ENCODE measurements at places on chromosomes 6 and 20.

- DNase-seq: no peak
These were observed 137.3 kb downstream of the HTR1B start for GRCh38 chr6:77326029-77326428.

- no peak for DNase-seq
These were observed 69.7 kb upstream of the NHSL1 start for GRCh38 chr6:138568997-138569396.

DNA sequence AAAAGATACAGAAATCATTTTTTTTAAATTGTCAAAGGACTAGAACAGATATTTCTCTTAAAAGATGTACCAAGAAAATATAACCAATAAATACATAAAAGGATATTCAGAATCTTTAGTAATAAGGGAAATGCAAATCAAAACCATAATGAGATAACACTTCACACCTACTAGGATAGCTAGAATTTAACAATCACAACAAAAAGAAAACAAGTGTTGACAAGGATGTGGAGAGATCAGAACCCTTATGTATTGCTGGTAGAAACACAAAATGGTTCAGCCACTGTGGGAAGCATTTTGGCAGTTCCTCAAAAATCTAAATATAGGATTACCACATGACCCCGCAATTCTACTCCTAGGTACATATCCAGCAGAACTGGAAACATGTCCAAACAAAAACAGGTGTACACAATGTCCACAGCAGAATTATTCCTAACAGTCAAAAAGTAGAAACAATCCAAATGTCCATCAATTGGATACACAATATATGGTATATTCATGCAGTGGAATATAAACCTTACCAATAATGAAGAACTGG lies 211.0 kb downstream of the LRFN2 start:
- no peak for DNase-seq

GRCh38 chr6:116292553-116292952 lies 12.8 kb upstream of the TSPYL1 start:
- DNase-seq: no peak

DNA sequence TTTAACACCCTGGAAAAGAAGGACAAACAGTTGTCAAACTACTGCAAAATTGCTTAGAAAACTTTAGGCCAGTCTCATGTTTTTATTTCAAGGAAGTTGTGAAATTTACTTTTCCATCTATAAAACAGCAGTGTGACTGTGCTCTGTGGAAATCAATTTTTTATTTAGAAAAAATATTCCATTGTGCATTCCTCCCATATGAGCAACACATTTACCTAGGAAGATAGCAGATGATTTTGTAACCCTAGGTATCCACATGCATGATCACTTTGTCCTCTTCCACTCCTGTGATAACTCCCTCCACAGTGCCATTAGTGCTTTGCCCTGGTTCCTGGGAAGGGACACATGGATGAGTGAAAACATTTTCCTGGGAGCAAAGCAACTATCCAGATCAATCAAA lies 70.0 kb upstream of the SHLD1 start:
- no peak for DNase-seq

DNA sequence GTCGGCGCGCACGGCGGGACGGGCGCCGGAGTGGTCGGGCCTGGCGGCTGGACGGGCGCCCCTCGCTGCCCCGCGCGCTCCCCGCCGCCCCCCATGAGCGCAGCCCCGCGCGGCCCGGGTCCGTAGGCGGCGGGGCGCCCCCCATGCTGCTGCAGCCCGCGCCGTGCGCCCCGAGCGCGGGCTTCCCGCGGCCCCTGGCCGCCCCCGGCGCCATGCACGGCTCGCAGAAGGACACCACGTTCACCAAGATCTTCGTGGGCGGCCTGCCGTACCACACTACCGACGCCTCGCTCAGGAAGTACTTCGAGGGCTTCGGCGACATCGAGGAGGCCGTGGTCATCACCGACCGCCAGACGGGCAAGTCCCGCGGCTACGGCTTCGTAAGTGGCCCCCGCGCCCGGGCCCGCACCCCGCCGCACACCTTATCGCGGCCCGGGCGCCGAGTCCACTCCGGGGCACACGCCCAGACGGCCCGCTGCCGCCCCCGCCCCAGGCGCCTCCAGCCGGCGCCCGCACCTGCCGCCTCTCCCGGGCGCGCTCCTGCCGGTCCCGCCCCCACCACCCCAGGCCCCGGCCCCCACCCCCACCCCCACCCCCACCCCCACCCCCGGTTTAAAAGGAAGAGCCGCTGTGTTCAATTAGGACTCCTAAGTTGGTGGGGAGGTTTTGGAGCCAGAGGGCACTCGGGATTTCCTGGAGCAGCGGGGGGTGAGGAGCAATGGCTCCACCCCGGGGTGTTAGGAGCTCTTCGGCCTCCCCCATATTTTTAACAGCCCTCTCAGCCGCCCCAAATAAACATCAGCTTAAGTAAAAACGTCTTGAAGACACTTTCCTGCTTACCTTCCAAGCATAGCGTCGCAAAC lies 474 bp downstream of the RBM38 start:
- DNase-seq: no peak

- DNase-seq: no peak
These were observed 96.7 kb downstream of the L3MBTL3 start for GRCh38 chr6:130115036-130115435.

DNA sequence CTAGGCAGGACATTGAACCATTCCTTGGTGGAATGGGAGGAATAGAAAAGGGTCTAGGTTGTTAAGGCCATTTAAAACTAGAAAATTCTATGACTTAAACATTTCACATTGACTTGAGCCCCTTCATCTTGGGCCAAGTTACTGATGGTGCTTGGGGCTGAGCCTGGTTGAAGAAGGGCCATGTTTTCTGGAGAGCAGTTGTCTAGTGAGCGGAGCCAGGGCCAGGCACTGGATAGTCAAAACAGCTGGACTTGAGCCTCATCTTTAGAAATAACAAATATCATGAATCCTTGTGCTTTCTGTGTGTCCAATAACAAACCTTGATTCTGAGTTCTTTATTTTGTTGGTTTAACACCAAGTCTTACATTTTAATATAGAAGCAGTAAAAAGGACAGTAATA lies 134.6 kb upstream of the TCF21 start:
- DNase-seq: no peak

- no peak for DNase-seq
These were observed 79.0 kb upstream of the CST7 start for GRCh38 chr20:24870057-24870456.

DNA sequence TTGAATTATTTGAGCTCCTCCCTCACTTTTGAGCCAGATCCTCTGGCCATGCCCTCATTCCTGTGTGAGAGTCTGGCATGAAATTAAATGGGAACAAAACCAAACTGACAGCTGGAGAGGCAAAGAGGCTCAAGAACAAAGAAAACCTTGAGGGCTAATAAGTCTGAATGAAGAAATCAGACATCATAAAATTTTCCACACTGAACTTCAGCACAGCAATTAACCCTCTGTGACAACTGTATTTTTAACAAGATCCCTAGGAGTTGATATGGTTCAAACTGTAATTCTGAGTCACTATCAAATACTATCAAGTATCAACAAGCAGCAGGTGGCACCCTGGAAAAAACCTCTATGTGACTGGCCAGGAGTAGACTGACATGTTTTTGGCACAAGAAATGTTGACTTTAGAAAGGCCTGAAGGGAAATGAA lies 109.4 kb upstream of the EMILIN3 start:
- no peak for DNase-seq

DNA sequence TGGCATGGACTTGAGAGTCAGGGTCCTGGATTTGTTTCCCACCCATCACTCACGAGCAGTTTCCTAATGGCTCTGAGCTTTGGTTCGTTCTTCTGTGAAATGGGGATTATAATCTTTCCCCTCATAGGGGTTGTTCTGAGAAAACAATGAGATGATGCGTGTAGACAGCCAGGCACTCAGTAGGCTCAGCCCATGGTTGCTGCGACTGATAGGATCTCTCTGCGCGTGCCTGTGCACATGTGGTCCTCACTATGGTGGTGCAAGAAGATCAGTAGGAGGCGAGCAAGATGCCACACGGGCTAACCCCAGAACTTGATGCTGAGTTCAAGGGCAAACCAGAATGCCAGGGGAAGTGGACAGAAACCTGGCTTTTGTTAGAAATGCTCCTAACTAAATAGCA lies 153.5 kb upstream of the KCNG1 start:
- DNase-seq: no peak

DNA sequence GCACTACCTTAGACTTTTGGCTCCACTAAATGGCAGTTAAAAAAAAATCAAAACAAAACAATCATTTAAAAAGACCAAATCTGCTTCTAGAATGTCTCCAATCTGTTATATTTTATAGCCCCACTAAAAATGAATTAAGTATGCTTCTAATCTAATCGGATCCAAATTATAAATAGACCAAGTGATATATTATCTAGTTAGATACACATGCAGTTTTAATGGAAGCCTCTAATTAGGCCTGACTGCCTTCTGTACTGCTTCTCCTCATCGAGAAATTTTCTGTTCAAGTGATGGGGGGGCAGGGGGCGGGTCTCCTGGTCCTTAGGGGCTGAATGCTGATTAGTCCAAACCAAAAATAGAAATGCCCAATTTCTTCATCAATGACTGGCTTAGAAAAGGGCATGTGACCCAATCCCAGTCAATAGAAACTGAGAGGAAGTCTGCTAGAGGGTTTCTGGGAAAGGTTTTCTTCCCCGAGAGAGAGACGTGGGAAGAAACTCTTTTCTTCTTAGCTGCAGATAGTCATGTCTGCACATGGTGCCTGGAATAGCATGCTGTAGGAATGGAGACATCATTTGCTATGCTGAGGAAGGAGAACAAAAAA lies 6.9 kb downstream of the SESN1 start:
- no peak for DNase-seq

- no peak for DNase-seq
These were observed 84.6 kb downstream of the PTPN1 start for GRCh38 chr20:50594591-50595432.

All from stimulated activated CD4-positive, alpha-beta T cell treated with anti-CD3 and anti-CD28 coated beads, TNF-alpha, amount 100 ng/mL, for 4 hours (primary cell).